ENCODE measurements at places on chromosomes 7 and 10.

DNA sequence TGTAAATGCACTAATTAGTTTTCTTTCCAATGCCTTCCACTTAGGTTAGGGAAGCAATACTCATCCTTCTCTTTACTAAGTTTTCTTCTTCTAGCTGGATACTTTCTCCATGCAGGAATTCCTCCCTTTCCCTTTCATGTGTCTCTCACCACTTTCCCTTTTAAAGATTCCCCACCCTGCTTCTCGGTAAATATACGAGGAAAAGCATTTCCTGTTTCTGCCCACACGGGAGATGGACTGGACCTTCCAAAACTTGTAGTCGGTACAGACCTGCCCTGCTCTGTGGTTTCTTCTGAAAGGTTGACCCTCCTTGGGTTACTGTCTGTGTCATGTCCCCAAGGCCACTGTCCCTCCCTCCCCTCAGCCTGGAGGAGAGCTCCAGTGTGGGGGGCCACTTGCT lies 58.9 kb upstream of the LYZL2 start:
- no peak for DNase-seq

- peak; percentile 68 for DNase-seq
Observed at GRCh38 chr10:103278862-103279298, 1.9 kb downstream of the INA start.

GRCh38 chr10:27779462-27780015 lies 33.9 kb upstream of the MKX start:
- DNase-seq: no peak

GRCh38 chr7:117185124-117185523 lies 137.7 kb downstream of the WNT2 start:
- DNase-seq: no peak

GRCh38 chr7:140212100-140212881 lies 35.5 kb upstream of the KDM7A start:
- no peak for DNase-seq

DNA sequence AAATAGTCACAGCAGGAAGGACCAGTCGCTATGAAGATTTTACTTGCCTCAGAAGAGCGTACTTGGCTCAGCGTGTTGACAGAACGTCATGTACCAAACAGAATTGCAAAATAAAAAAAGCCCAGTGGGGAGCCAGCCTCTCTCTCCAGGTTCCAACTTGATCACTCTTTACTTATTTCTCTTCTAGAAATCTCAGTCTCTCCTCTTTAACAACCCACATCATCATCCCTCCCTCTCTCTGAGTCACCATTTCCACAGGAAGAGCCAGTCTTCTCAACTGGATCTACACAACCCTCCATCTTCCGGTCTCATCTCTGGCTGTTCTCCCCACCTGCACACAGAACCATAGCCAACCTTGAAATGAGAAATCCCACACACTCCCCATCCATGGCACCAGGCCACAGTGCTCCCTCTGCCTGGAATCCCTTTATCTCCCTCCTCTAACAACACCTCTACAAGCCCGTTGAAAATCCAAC lies 718.3 kb downstream of the GRID1 start:
- DNase-seq: peak; percentile 40

- DNase-seq: no peak
Observed at GRCh38 chr10:14162061-14162460, 168.7 kb downstream of the FRMD4A start.

DNA sequence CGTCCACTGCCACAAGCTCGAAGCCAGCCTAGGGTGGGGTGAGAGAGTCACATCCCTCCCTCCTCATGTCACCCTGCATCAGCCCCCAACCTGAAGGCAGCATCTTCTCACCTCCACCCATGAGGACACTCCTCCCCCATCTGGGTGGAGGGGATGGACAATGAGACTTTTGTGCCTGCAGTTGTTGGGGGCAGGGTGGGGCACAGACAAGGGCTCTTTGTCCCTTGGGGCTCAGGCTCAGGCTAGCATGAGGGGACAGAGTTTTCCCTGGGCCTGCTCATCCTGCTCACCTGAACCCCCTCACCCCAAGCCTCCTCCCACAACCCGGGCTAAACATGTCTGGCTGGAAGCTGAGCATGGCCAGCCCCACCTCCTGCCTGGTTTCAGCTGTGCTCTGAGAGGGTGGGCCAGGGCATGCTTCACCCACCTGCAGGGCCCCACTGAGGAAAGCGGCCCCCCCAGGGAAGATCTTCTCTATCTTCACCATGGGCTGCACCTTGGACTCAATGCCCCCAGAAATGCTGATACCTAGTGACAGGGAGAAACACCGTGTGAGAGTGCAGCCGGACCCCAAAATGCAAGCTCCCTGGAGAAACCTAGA lies 9.3 kb downstream of the LZTS2 start:
- no peak for DNase-seq

All from femur (tissue), 1 donor.